ENCODE measurements at places on chromosomes 5 and 9.

- DNase-seq = no peak
These were observed 62.9 kb upstream of the IZUMO3 start for GRCh38 chr9:24608599-24608998.

- no peak for DNase-seq
These were observed 22.0 kb upstream of the FREM1 start for GRCh38 chr9:14932231-14932630.

DNA sequence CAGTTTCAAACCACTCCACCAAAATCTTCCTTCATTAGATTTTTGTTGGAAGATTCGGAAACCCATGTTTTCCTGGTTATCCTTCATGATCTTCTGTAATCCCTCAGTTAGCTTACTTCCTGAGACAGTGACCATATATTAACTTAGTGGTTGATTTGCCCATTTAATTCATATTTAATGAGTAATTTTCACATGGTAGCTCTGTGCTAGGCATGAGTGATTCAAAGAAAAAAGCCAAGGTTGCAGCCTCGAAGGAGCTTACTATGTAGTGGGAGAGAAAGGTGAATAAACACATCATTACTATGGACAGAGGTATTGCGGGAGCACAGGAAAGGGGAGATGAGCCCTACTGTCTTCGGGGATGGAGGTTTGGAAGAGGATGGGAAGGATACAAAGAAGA is 158.5 kb downstream of the TLE1 start:
- no peak for DNase-seq

DNA sequence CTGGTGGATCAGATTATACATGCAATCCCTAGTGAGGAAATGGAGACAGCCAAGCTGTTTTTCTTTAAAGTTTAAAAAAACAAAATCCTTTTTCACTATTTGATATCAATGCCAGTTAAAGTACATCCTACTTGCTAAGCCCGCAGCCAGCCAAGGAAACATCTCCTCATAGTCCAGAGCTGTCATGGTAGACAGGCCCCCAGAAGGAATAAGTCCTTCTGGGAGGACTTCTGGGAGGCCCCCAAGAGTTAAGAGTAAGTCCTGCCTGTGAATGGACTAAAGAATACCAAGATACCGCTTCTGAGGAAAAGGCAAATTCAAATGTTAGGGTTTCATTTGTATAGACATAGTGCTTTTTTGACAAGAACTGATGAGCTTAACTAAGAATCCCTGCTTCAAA is 38.3 kb downstream of the MOCS2 start:
- DNase-seq = no peak

DNA sequence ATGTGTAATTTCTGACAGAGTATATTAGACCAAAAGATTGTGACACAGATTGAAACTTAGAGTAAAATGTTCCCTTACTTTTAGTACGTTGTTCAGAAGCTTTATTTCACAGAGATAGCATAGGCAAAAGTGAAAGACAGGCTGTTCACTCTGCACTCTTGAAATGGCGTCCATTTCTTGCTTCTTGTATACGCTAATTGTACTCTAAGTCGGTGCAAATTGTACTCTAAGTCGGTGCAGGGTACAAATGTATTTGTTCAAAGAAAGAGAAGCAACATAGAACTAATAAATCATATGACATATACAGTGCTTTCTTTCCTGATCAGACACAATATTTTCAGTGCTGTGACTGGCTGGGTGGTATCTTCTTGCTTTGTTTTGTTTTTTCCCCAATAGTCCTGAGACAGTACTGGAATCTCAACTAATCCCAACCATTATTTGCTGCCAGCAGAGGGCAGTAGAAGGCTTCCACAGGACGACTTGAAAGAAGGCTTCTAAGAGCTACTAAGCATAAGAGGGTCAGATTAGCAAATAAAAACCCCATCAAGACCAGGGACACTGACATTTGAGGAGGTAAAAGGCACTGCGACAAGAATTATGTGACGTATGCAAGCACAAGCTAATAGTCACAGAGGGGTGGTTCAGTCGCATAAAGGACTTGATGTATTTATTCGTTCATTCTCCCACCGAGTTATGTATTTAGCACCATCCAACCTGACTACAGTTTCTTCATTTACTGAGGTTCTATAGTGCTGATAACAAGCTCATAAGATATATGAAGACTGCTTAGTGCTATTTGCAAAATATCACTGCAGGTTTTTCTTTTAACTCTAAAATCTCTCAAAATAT is 831.8 kb downstream of the TAF11L14 start:
- DNase-seq = peak; percentile 70

- DNase-seq = no peak
These were observed 5.4 kb downstream of the NPDC1 start for GRCh38 chr9:137040568-137040967.

DNA sequence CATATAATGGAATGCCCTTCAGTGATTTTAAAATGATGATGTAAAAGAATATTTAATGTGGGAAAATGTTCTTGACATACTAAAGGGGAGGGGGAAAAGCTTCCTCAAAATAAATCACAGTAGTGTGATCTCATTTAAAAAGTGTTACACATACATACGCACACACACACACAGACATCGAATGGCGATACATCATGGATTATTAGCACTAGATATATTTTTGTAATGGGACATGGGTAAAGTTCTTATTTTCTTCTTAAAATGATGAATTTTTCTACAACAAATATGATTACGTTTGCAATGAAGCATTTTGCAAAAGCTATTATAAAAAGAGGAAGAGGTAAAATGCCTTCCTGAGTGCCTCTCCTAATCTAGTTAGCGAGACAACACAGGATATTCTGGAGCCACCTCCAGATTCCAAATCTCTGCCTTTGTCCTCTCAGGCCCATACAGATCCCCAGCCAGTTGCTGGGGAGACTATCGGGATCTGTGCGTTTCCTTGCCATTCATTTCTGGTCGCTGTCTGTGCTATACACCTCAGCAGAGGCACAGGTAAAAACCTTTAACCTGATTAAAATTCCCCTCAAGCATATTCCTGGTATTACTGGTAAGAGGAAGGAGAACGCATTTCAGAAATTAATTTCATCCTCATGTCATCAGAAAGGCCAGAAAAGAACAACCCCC is 69.6 kb downstream of the SLC28A3 start:
- DNase-seq = no peak

- no peak for DNase-seq
These were observed 238.9 kb upstream of the ADCY2 start for GRCh38 chr5:7157083-7157482.

Measured in hippocampal formation (tissue), 2 donors.